Effector memory CD4-positive, alpha-beta T cell (primary cell): ENCODE measurements at places on chromosomes 6 and 20.

- DNase-seq, result no peak
Measured at GRCh38 chr6:154350293-154350692, 6.3 kb downstream of the IPCEF1 start.

DNA sequence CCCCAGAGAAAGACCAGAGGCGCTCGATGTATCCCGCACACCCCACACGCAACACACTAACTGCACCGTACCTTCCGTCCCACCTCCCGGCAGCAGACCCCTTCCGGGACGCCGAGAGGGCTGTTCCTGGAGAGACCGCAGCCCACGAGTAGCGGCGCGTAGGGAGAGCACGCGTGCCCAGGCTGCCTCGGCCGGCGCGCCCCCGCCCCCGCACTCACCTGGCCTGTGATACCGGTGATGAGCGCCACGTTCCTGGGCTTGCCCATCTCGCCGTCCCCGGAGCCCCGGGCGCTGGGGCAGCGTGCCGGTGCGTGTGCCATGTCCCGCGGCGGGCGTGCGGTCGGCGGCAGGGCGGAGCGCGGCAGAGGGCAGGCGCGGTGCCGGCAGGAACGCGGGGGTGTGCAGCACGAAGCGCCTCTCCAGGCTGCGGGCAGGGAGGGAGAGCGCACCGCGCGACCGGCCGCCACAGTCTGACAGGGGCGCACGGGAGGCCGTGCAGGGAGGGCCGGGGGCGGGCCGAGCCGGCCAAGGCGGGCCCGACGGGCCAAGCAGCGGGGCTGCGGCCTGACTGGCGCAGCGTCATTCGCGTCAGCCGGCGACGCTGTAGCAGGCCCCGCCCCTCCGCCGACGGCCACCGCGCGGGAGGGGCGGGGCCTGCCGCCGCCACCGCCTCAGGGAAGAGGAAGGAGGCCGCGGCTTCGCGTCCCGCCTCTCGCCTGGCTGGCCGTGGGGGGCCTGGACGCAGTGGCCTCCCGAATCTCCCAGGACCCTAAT, at the start of gene GMDS:
GMDS (minus strand) TSS at position 503 of the 774 bp plus-strand sequence.
- DNase-seq, result peak; percentile 77

GRCh38 chr6:12419631-12420272, 129.6 kb downstream of the EDN1 start:
- no peak for DNase-seq

- DNase-seq, result no peak
Measured at GRCh38 chr6:110358553-110359160, 508 bp upstream of the METTL24 start.

GRCh38 chr20:34829191-34829590, 3.7 kb upstream of the NCOA6 start:
- no peak for DNase-seq

DNA sequence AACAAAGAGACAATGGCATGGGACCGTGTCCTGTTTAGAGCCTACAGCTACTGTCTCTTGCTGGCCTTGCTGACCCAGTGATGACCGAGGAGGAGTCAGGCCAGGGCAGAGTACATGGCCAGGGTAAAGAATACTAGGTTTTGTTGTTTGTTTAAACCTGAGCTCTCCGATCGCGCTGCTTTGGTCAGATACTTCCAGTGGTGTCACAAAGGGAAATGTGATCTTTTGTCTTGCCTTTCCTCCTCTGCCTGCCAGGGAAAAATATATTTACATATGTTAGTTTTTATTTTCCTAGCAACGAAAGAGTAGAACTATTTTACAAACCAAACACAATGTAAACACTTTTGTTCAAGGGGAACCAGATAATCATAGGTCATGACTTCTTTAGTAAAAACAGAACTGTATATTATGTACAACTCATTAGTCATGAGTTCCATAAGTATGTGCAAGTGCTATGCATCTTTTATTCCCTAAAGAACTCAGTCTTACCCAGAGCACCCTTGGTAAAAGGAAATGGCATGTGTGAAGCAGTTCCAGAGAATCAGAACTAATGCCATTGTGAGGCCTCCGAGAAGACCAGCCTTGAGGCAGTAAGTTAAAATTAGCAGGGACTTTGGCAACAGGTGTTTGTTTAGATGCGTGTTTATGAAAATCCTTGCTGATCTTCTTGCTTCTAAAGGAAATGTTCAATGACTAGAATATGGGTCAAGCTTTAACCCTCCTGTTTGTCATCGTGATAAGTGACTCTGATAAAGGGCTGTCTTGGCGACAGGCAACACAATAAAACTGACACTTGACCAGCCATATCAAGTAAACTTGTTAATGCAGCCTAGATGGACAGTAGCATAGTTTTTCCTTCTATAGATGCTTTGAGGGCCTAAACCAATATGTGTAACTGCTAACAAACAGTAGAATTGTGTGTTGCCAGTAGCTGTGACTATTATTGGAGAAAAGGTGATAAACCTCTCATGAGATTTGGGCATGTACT, 204.6 kb downstream of the NKAIN2 start:
- no peak for DNase-seq

GRCh38 chr6:16721977-16722376, 39.3 kb downstream of the ATXN1 start:
- no peak for DNase-seq

DNA sequence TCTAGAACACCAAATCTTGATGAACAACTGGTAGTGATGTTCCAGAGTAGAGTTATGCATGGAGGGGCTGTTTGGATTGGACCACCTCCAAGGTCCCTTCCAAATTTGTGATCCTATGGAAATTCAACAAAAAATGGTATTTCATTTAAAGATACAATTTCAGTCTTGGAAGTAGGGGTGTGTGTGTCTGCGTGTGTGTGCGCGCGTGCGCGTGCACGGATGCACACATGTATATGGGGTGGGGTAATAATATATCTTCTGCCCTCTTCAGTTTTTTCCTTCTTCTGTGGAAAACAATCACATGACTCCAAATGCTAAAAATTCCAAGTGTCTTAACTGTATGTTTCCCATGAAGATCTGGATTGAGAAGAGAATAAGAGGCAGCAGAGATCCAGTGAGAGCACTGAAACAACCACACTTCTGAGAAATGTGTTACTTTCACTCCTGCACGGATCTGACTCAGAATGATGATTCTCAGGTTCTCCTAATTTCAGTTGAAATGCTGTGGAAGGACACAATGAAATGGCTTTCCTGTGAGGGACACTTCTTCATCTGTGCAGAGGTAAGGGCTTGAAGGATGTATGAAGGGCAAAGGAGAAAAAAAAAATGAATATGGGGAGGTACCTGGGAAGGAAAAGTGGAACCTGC, 10.6 kb upstream of the IL17F start:
- no peak for DNase-seq
